Renal pelvis (tissue), 12 donors: ENCODE measurements at places on chromosomes 11 and 22.

GRCh38 chr11:123640677-123641494, 13.5 kb downstream of the SCN3B start:
- peak; percentile 26 for DNase-seq

GRCh38 chr11:9230296-9230695, 34.9 kb downstream of the DENND5A start:
- no peak for DNase-seq

GRCh38 chr11:6040874-6041273, 10.3 kb upstream of the OR56A1 start:
- DNase-seq, result no peak

GRCh38 chr11:128663824-128664223, 30.0 kb upstream of the FLI1 start:
- no peak for DNase-seq

GRCh38 chr11:119790476-119790875, 61.5 kb upstream of the NECTIN1 start:
- DNase-seq, result no peak

GRCh38 chr11:18383388-18384156, 10.8 kb upstream of the LDHA start:
- peak; percentile 14 for DNase-seq

DNA sequence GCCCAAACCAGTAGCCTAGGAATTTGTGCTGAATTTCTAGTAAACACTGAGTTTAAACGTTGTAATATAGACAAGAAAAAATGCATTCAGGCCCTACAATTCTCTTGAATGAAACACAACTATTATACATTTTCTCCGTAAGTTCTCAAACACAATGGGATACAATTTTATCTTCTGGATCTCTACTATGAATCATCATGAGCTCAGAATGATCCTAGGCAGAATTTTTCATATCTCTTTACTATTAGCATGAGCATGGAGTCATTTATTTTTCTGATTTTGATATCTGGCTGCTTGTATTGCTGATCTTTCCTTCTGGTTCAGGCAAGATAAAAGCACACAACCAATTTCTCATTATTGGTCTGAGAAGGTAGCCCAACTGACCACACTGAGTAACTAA, 1123.4 kb upstream of the RAG2 start:
- DNase-seq, result no peak

- no peak for DNase-seq
Measured at GRCh38 chr11:118153516-118153915, 893 bp upstream of the SCN4B start.

DNA sequence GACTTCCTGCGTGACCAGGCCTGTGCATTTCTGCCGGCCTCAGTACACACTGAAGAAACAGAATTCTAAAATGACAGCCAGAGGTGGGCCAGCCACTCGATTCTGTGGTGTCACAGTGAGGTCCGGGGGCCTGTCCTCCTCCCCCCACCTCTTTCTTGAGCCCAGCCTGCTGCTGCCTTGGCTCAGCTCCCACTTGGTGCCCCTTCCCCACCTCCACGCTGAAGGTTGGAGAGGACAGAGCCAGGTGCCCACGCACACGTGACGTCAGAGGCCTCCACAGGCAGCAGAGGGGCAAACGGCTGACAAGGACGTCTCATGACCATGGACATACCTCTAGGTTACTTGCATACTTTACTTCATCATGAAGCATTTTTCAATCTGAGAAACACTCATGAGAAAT, 78.0 kb upstream of the SHANK2 start:
- no peak for DNase-seq

- peak; percentile 63 for DNase-seq
Measured at GRCh38 chr11:88188251-88188931, 13.1 kb upstream of the RAB38 start.

GRCh38 chr22:45320357-45320976, 10.7 kb downstream of the FAM118A start:
- DNase-seq, result no peak
